Renal pelvis (tissue), 12 donors: ENCODE measurements at places on chromosomes 1 and 21.

DNA sequence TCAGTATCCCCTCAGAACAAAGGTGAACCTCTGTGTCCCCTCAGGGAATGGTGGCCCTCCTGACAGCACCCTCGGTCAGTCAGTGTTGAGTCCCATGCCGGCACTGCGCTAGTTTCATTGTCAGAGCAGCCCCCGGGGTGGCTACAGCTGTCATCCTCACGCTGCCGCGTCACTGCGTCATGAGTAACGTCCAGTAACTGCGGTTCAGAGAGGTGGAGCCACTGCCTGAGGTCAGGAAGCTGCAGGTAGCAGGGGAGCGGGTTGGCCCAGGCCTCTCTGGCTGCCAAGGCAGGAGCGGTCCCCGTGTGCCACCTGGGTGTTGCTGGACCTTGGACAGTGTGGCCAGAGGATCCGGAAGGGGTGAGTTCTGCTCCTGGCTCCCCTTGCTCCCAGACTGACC is 20.2 kb upstream of the WNT4 start:
- no peak for DNase-seq

DNA sequence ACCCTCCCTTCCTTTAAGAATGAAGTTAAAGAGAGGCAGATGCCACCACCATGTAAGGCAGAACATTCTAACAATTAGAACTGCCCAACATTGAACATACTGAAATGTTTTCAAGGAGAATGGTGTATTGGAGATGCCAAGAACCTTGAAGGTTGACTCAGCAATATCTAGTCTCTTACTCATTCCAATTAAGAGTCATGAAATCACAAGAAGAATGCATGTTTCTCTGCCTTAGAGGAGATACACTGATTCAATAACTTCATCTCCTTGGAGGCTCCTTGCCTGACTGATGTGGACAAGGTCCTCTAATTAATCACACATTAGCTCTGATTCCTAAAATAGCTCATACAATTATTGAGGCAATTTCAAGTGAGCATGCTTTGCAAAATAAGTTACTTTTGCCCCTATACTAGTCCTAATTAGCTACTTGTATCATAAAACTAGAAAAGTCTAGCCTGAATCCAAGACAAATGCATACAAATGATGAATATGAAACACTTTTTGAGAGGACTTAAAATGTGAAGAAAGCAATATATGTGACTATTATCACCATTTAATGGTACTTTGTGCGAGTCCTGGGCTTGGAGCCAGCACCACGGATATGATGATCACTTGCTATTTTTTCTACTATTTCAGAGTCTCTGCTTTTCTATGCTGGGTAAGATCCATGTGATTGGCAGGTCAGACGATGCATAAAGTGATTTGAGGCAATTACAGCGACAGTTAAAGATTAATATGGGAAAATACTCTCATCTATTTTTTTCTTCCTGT is 114.5 kb downstream of the DSCAM start:
- DNase-seq, result no peak

DNA sequence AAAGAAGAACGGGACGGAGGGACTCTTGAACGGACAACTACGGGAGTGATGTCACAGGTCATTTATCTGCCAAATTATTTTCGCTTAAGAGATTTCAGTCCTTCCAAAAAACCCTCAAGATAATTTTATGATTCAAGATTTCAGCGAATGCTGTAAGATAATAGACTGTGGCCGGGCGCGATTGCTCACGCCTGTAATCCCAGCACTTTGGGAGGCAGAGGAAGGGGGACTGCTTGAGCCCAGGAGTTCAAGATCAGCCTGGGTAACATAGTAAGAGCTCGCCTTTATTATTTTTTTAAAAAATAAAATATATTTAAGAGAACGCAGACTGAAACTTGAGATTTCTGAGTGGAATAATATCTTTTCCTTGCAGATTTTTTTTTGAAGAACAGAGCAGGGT is 609 bp downstream of the RWDD2B start:
- DNase-seq, result no peak

DNA sequence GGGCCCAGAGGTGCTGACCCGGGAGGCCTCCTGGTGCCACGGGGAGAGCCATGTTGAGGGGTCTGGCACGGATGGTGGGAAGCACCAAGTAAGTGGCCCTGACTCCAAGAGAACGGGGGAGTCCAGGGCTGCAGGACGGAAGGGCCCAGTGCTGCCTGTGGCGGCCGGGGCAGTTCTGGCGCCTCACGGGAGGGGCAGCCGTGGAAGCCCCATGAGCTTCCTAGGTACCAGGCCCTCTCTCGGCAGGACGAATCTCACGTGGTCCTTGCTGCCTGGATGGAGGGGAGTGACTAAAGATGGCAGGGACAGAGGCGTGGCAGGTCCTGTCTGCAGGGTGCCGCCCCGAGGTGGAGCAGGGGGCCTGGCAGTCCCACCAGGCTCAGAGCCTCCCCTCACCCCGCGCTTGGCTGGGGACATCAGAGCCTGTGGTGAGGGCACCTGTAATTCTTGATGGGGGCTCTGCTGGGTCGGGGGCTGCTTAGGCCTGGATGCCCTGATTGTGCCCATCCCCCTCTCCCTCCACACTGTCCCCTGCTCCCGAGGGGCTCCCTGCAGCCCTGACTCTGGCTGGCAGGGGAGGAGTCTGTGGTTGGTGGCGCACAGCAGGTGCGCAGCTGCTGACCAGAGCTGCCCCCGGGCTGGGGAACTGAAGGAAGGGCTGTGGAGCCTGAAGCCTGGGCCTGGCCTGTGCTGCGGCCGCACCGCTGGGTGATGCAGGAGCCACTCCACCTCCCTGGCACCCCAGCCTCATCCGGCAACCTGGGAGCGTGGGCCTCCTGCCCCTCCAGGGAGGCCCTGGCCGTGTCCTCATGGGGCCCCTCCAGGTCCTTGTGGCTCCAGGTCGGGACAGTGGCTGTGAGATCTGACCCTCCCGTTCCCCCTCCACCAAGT is 31.4 kb downstream of the POFUT2 start:
- no peak for DNase-seq

DNA sequence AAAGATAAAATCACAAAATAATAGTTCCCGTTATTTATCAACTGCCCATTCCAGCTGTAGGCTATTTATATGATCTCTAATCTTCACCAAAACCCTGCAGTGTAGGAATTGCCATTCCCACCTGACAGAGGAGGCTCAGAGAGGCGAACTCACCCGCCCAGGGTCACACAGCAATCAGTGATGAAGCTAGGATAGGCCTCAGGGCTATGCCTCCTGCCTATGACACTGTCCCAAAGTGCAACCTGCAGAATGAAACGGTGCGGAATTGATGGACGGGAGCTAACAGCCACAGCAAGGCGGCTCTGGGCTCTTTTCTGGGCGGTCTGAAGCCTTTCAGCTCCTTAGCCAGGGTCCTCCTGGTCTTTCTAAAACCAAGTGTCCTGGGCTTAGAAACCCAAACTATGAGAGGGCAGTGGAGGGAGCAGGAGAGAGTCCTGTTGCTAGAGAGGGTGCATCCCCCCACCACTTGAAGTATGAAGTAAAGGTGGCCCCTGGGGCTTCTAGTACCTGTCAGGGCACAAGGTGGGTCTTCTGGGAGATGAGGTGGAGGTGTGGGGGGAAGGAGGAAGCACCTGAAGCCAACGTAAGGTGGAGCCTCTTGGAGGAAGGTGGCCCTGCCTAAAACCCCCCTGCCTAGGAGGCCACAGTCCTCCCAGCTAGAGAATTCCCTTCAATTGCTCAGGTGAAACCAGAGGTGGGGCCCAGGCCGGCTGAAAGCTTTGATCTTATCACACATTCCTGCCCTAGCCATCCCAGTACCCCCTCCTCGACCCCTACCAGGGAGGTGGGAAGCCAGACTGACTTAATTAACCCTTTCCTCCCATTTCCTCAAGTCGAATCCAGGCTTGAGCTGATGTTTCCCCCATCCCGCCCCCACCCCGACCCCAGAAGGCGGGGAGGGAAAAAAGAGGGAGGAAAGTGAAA is 14.8 kb downstream of the HSPG2 start:
- peak; percentile 88 for DNase-seq

DNA sequence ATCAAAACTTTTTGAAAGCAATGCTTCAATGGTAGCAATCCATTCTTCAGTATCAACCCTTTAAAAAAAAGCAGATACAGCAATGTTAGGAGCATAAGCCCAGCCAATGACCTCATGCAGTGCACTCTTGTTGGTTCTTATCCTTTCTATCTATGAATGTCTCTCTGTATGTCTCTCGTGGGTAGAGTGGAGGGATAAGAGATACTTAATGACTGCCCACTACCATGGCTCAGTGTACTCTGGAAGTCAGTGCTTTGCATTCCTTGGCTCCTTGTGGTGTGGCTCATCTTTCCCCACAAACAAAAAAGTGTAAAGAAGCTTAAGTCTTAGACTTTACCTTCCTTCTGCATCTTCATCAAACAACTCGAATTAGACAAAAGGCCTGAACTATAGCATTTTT is 50.3 kb downstream of the PCSK9 start:
- DNase-seq, result no peak

- DNase-seq, result peak; percentile 91
Observed at GRCh38 chr1:225772323-225772768, 5.3 kb upstream of the SRP9 start.

DNA sequence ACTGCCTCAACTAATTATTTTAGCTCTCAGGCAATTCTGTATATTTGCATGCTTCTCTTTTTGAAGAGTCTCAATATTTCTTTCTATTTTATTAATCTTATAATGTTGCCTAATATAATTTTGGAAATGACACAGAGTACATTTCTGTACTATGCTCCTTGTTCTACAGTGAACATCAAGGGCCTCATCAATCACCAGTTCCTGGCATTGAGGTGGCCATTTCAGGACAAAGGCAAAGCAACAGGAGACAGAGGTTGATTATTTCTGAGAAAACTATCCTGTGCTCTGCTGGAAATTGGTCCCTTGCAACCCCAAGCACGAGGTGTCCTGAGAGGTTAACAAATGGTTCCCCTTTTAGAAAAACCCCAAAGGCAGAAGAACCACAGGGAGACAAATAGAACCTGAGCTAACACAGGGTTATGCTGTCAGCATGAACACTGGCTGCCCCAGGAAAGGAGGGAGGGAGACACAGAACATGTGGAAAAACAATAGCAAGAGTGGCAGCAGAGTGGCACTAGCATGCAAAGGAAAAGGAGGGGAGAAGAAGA is 63.9 kb upstream of the VAV3 start:
- no peak for DNase-seq

GRCh38 chr1:181818943-181819342 is 242.6 kb downstream of the ZNF648 start:
- no peak for DNase-seq

- no peak for DNase-seq
Observed at GRCh38 chr1:232090816-232091215, 464.2 kb downstream of the DISC1 start.

GRCh38 chr1:17259233-17259873 is 10.5 kb downstream of the PADI3 start:
- no peak for DNase-seq

- no peak for DNase-seq
Observed at GRCh38 chr21:14361958-14362357, 21.0 kb downstream of the HSPA13 start.

DNA sequence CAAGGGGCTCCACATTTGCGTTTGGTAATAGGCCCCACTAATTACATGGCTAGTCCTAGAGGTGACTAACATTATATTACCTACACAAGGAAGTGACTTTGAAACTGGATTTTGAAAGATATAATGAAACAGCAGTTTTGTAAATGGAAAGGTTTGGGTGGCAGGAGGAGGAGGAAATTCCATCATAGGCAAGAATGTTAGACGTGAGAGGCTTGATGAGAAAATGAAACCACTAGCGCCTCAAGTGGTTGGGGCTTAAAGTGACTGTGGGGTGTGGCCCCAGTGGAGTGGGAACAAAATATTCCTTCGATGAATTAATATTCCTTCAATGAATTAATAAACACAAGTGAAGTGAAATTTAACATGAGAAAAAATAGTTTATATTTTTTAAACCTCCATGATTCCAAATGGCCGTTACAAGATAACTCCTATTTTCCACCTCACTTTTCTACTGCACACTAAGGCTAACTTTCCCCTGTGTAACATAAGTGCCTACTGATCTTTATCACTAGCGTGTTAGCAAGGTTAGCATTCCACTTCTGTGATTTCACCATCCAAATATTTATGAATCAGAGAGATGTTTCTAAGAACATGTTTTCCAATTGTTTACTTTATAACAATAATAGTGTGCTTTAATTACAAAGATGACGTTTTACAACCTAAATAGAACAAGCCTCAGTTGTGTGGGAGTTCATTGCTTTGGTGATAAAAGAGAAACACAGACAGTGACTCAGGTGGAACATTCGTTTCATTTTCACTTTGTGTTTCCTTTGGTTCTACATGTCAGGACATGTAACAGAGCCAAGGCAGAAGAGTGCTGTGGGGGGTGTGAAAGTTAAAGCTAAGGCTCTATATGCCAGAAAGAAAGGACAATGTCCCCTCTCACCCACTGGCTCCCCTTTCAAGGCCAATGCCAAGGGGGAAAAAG is 12.5 kb upstream of the ATF3 start:
- peak; percentile 72 for DNase-seq

GRCh38 chr21:25827513-25827912 is 92.7 kb downstream of the GABPA start:
- no peak for DNase-seq

GRCh38 chr1:7290971-7291970 is 479.8 kb upstream of the VAMP3 start:
- DNase-seq, result no peak

DNA sequence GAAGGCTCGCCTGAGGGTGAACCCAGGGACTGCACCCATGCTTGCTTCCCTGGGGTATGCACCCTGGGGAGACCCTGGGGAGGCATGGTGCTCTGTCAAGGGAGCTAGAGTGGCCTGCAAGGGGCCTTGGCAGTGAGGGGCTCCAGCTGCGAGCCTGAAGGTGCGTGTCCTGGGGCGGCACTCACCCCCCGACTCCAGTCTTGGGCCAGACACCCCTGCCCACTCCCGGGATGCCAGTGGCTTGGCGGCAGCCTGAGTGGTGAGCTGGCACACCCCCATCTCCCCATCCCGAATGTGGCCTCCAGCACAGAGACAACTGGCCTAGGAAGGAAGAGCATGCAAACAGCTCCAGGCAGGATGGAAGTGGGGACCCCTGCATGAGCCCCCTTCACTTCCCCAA is 2.6 kb downstream of the SUMO3 start:
- DNase-seq, result no peak

DNA sequence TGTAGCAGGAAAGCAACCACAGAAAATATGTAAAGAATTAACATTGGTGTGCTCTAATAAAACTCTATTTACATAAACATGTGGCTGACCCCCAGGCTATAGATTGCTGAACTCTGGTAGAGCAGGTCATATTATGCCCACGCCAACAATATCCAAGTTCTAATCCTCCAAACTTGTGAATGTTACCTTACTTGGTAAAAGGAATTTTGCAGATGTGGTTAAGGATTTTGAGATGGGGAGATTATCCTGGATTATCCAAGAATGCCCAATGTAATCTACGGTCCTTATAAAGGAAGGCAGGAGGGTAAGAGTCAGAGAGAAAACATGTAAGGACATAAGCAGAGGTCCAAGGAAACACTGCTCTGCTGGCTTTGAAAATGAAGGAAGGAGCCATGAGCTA is 201.0 kb downstream of the USH2A start:
- no peak for DNase-seq

- DNase-seq, result no peak
Observed at GRCh38 chr1:109255097-109255651, 5.8 kb downstream of the CELSR2 start.
